ENCODE measurements at places on chromosomes 16 and 17.

GRCh38 chr17:79982986-79983385 is 52.7 kb downstream of the TBC1D16 start:
- DNase-seq, result no peak

GRCh38 chr17:37791447-37792399 is 46.9 kb upstream of the HNF1B start:
- no peak for DNase-seq

GRCh38 chr16:27780468-27781194 is 230.7 kb downstream of the KATNIP start:
- no peak for DNase-seq

DNA sequence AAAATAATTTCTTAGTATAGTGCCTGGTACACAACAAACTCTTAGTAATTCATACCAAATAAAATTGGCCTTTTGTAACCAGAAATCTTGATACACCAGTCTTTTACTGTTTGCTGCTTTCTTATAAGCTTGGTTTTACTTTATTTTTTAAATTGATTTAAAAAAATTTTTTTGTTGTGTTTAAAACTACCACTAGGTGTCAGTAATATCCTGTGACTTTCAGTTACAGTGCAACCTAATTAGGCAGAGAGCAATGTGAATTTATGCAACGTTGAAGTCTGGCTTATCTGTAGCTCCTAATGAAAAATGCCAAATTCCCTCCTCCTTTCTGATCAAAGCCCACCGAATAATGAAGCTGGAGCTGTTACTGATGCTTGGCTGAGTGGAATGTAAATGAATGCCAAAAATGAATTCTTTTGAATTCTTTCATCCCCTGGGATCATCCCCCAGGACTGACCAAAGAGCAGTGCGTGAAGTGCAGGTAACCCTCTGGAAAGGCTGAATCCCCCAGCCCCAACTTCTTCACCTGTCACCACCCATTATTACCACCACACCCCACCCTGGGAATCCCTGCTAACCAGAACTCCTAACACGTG is 3.8 kb downstream of the ERCC4 start:
- no peak for DNase-seq

GRCh38 chr16:88354229-88355092 is 28.3 kb upstream of the ZNF469 start:
- no peak for DNase-seq

GRCh38 chr17:58338454-58338840 is 9.9 kb upstream of the TSPOAP1 start:
- no peak for DNase-seq

GRCh38 chr16:68985855-68986254 is 119.6 kb upstream of the HAS3 start:
- DNase-seq, result no peak

Data from stimulated activated CD8-positive, alpha-beta memory T cell treated with anti-CD3 and anti-CD28 coated beads, Interleukin-7, amount 100 ng/mL, for 1 hour (primary cell).